ENCODE measurements at places on chromosomes 16 and 17.

DNA sequence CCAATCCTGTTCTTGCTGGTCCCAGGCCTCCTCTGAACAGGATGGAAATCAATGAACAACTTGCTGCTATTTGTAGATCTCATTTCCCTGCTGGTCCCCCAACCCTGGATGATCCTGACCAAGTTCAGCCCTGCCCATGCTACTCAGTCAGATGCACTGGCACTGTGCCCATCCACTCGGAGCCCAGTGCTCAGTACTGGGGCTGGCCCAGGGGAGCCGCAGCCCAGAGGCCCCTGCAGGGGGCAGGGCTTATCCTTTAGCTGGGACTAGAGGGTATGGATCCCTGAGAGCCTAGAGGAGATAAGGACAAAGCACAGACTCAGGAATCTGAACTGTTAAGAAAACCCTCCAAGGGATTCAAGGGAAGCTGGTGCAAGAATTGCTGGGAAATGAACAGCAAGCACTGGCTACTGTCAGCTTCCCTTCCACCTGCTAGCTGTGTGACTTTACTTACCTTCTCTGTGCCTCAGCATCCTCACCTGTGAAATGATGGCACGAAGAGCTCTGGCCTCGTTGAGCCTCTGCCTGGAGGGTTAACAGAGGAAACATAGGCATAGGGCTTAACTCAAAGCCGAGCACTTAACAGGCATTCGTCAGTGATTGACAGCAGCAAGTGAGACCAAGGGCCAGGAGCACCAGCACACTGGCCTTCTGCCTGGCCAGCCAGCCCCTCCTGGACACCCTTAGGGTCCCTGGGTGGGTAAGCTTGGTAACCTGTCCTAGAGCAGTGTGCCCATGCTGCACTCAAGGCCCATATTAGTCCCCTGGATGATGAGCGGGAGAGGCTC, 29.8 kb upstream of the C1QL1 start:
- no peak for DNase-seq

- no peak for DNase-seq
These were observed 89.9 kb downstream of the TBC1D16 start for GRCh38 chr17:79945591-79946255.

DNA sequence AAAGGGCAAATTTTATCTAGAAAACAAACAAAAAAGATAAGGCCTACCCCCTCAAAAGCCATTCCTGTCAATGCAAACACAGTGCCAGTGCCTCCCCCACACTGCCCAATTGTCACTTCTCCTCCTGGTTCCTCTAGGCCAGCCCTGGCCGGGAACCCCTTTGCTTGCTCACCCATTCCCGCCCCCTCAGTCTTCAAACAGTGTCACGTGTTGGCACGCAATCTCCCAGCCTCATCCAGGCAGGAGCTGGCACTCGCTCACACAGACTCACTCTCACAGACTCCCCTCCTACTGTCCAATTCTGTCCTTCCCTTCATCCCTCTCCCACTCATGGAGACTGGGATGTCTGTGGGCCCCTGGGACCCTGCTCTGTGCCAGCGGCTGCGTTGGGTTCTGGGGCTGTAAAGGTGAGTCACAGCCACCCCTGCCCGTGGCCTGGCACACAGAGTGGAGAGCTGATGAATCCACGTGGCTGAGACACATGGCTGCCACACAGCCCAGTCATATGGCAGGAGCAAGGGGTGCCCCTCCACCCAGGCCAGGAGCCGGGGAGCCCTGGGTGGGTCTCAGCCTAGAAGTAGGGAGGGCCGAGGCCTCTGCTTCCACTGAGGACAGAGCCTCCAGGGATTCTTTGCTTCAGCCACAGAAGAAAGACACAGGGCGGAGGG, 54.8 kb downstream of the VAC14 start:
- DNase-seq = no peak

- no peak for DNase-seq
These were observed 46.6 kb downstream of the RGS9 start for GRCh38 chr17:65183736-65184135.

- DNase-seq = no peak
These were observed 14.7 kb downstream of the DBNDD1 start for GRCh38 chr16:90004577-90004976.

GRCh38 chr16:59859676-59860402, 1125.7 kb upstream of the GOT2 start:
- DNase-seq = no peak

- DNase-seq = no peak
These were observed 25.3 kb downstream of the MGRN1 start for GRCh38 chr16:4649744-4650442.

DNA sequence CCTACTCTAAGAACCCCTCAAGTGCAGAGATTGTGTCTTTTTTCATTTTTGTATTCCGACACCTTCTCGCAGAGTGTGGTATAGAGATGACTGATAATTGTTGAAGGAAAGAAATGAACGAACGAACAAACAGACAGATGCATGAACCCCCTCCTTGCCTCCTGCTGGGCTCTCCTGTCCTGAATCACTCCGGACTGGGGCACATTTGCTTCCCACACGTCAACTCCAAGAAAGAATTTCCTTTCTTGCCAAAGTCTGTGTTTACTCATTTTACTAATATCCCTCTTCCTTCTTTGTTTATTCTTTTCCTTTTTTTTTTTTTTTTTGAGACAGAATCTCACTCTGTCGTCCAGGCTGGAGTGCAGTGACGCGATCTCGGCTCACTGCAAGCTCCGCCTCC, 37.5 kb upstream of the BHLHA9 start:
- no peak for DNase-seq

- no peak for DNase-seq
These were observed 23.3 kb downstream of the GPR179 start for GRCh38 chr17:38320482-38320881.

DNA sequence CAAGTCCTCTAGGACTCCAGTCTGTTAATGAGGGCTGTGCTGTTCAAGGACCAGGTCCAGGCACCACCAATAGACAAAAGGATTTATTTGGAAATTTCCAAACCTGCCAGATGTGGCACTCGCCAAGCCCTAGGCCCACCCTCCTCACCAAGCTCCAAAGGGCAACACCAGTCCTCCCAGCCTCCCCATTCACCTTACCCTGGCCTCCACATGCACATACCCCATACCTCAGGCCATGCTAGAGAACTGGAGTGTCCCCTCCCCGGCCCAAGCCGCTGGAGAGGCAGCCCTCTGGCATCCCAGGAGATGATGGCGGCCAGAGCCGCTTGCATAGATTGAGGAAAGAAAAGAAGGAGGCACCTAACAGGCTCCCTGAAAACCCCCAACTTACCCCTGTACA, 4.6 kb upstream of the FTSJ3 start:
- DNase-seq = no peak

Data from gastrocnemius medialis (tissue), 4 donors.